Activated T-helper 1 cell treated with Interleukin-2 at 50 U/mL for 16 hours (primary cell): ENCODE measurements at places on chromosomes 4 and X.

DNA sequence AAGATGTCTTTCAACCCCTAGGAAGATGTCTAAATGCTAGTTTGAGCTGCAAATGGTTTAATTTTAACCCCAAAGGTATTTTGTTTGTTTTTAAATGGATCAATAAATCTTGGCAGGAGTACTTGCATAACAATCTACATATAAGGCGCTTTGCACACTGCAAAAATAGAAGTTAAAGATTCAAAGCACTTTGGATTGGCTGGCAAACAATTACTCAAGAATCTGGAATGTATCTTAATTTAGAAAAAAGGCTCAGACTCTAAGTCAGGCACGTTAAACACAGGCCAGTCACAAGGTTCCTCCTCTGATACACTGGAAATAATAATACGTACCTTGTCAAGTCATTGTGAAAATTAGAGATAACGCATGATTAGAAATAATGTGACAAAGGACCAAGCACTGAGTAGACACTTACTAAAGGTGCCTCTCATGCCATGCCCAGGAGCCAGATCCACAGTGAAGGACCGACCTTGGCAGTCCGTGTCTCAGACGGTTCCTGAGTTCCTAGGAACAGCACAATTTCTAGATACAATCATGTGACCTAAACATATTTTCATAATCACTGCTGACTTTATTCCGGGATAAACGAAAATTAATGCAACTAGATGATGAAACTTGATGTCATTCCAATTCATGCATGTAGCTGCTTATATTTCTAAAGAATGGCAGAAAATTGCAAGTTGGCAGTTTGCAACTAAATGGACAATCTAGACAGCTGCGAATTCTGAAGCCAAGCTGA is 49.6 kb downstream of the PROM1 start:
- no peak for DNase-seq

GRCh38 chr4:7872264-7872771 is 67.3 kb downstream of the AFAP1 start:
- no peak for DNase-seq

GRCh38 chr4:158134222-158134621 is 38.6 kb downstream of the GASK1B start:
- no peak for DNase-seq

GRCh38 chrX:132090403-132091159 is 37.2 kb downstream of the FRMD7 start:
- no peak for DNase-seq

DNA sequence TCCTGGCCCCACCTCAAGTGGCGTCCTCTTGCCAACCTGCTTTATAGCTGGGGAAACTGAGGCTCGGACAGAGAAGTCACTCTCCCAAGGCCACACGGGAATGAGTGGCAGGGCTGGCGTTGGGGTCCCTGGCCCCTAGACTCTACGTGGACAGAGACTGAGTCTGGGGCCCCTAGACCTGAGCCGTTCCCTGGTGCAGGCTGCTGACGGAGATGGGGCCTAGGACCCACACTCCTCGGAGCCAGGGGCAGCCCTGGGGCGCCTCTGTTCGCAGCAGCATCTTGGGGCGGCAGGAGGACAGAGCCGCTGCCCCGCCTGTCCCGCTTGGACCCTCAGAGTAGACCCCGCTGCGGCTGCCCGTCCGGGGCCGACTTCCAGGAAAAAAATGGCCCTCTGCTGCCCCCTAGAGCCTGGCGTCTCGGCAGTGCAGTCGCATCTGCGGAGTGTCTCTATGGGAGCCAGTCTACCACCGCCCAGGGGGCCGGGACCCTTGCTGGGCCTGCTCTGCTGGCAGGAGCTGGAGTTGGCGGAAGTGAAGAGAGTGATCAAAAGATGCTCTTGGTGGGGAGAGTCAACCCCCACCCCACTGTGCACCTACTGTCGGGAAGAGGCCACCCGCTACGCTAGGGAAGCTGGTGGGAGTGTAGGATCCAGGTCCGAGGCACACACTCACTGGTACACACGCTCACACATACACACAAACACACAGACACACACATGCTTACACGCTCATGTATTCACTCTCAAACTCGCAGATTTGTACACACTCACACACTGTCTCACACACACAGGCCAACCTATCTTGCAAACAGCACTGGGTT is 220.1 kb downstream of the AFAP1 start:
- DNase-seq, result peak; percentile 33
